ENCODE measurements at places on chromosomes 4 and X.

- DNase-seq = no peak
Observed at GRCh38 chrX:138723301-138723700, 11.8 kb upstream of the FGF13 start.

- DNase-seq = no peak
Observed at GRCh38 chr4:62359441-62360155, 1159.5 kb downstream of the ADGRL3 start.

DNA sequence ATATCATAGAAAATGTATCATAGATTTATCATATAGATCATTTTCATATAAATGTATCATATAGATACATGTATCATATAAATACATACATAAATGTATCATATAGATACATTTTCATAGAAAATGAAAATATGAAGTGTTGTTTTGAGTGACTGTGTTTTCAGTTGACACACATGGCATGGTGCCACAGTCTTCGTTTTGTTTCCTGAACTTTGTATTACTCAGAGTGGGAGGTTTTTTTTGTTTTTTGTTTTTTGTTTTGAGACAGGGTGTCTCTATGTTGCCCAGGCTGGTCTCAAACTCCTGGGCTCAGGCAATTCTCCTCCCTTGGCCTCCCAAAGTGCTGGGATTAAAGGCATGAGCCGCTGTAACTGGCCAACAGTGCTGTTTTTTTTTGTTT is 3.9 kb downstream of the RBM10 start:
- no peak for DNase-seq

GRCh38 chr4:85573270-85573669 is 98.3 kb downstream of the ARHGAP24 start:
- DNase-seq = no peak

- DNase-seq = no peak
Observed at GRCh38 chr4:76905521-76905920, 7.6 kb upstream of the SOWAHB start.

Measured in renal cortex interstitium (tissue), 15 donors.